ENCODE measurements at places on chromosomes 6 and 20.

- H3K36me3 ChIP-seq, result no peaks in the 10 kb centered on the region
- no peaks in the 10 kb centered on the region for H3K27me3 ChIP-seq
- H3K27ac ChIP-seq, result no peak overlapping the region
- no peak overlapping the region for H3K4me3 ChIP-seq
- DNase-seq, result no peak
Observed at GRCh38 chr20:54636575-54636974, 161.2 kb downstream of the DOK5 start.

DNA sequence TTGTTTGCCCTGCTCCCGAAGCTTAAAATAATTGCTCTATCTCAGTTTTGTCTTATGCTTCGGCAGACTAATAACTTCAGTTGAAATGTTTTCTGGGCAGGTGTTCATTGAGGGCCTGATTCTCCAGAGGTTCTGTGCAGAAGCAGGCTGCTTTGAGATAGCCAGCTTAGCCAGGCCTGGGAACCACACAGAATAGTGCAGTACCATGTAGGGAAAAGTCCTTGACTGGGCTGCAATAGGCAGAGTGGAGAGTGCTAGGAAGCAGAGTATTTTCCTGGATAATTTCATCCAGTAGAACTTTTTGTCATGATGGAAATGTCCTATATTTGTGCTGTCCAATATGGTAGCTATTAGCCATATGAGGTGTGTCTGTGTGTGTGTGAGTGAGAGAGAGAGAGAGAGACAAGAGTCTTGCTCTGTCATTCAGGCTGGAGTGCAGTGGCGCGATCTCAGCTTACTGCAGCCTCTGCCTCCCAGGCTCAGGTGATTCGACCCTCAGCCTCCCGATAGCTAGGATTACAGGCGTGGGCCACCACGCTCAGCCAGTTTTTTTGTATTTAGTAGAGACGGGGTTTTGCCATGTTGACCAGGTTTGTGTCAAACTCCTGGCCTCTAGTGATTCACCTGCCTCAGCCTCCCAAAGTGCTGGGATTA, 15.9 kb downstream of the TOP1 start:
- peaks cover 12% of the 10 kb centered on the region for H3K4me1 ChIP-seq
- no peak overlapping the region for H3K4me3 ChIP-seq
- no peaks in the 10 kb centered on the region for H3K36me3 ChIP-seq
- DNase-seq, result no peak

DNA sequence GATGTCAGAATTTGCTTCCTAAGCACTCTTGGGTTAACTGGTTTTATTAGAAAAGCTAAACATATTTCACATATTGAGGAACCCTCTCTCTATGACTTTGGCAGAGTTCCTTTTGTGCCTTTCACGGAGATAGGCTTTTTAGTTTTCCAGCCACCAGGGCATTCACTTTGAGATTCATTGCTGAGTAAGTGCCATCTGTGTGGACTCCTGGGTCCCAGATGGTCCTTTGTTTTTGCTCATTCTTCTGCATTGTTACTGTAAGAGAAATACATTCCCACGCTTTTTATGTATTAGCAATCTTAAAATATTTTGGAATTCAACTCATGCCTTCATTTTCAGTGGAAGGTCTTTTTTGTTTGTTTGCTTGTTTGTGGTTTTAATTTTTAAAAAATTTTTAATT, 76.3 kb upstream of the PHACTR2 start:
- H3K36me3 ChIP-seq, result no peaks in the 10 kb centered on the region
- H3K27ac ChIP-seq, result no peak overlapping the region
- no peak for DNase-seq
- H3K4me3 ChIP-seq, result no peak overlapping the region

GRCh38 chr6:701215-701614, 8.3 kb upstream of the EXOC2 start:
- DNase-seq, result no peak
- H3K27me3 ChIP-seq, result no peaks in the 10 kb centered on the region
- no peak overlapping the region for H3K27ac ChIP-seq

DNA sequence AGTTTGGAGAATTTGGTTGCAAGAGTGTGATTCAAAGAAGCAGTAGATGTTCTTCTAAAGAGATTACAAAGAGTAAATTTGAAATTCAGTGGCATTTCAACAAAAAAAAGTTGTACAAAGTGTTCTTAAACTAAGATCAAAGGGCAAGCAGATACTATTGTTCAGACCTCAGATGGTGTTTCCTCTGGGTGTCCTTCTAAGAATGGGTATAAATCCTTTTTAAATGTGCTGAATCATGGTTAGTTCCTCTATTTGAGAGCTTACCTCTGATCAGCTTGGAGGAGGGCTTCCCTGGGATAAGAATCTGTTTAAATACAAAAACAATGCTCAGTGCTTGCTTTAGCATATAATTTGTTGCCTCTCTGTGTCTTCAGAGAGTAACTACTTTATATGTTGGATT, 6.3 kb downstream of the BMP6 start:
- H3K4me1 ChIP-seq, result peaks cover 4% of the 10 kb centered on the region
- DNase-seq, result no peak
